HCT116 (cell line): ENCODE measurements at places on chromosomes 6 and 20. TPM values are rescaled to one million over a fixed set of nuclear protein-coding genes. Genes with fewer than 3 reads are reported as not detected.

- no peak for DNase-seq
- H3K4me1 ChIP-seq = no peaks in the 10 kb centered on the region
- no peaks in the 10 kb centered on the region for H3K27me3 ChIP-seq
- H3K27ac ChIP-seq = no peak overlapping the region
- H3K4me3 ChIP-seq = no peak overlapping the region
- H3K36me3 ChIP-seq = no peaks in the 10 kb centered on the region
Observed at GRCh38 chr6:49675816-49676215, 37.5 kb downstream of the CRISP2 start.

GRCh38 chr20:50561379-50562078, 51.3 kb downstream of the PTPN1 start:
- peaks cover 62% of the 10 kb centered on the region for H3K4me1 ChIP-seq
- no peaks in the 10 kb centered on the region for H3K27me3 ChIP-seq
- DNase-seq = peak; percentile 95
- peak overlapping the region; percentile 25; the same call in 1 of the 2 replicates for H3K4me3 ChIP-seq

- no peak for DNase-seq
- H3K27ac ChIP-seq = no peak overlapping the region
- H3K4me3 ChIP-seq = no peak overlapping the region
- peaks cover 15% of the 10 kb centered on the region; the same call in 1 of the 2 replicates for H3K4me1 ChIP-seq
Observed at GRCh38 chr20:32538526-32538939, 46.6 kb downstream of the NOL4L start.

DNA sequence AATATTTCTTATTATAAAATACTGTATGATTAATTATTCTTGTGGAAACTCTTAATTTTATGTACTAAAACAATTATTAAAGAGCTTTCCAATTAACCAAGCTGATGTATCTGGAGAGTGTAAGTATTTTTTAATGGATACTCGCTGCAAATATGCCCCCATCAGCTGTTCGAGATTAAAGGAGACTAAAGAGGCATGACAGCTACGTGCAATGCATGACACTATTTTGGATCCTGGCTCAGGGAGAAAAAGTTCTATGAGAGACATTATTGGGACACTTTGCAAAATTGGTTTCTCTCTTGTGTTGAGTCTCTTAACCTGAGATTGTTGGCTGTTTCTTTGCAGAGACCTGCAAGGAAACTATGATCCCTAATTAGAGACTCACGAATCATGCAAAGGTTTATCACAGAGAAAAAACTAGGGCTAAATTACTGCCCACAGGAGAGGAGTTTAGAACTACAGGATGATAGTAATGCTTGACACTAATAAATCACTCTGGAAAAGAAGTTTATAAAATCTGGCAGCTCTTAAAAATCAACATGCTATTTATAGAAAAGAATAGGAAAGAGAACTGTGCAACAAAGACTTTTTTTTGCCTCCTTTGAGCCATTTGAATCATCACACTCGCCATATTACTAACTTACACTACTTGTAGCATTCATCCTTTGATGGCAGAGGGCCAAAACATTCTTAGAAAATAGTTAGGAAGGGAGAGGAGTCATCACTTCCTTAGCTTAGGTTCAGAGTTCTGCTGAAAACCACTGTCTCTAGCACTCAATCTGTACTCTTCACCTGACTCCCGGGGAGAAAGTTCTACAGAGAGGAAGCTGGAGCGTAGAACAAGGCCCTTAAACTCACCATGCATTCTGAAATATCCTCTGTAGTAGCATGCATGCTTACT, 25.3 kb downstream of the NRN1 start:
- no peak overlapping the region for H3K4me3 ChIP-seq
- no peak for DNase-seq
- no peaks in the 10 kb centered on the region for H3K4me1 ChIP-seq
- H3K27me3 ChIP-seq = no peaks in the 10 kb centered on the region

DNA sequence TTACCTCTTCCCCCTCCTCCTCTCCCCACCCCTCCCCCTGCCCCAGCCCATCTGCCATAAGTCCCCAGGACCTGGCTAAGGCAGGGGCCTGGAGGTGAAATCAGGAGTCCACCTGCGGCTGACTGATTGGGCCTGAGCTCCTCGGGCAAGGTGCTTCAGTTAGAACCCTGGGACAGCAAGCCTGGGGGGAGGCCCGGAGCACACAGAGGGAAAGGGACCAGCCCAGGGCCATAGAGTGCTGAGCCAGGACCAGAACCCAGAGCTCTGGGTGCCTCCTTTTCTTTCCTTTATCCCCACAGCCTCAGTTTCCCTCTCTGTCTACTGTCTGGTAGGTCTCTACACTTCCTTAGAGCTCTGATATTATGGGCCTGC, 35.7 kb upstream of the VEGFA start:
- DNase-seq = no peak
- peaks cover 7% of the 10 kb centered on the region for H3K4me1 ChIP-seq
- H3K27ac ChIP-seq = no peak overlapping the region
- no peaks in the 10 kb centered on the region for H3K27me3 ChIP-seq

DNA sequence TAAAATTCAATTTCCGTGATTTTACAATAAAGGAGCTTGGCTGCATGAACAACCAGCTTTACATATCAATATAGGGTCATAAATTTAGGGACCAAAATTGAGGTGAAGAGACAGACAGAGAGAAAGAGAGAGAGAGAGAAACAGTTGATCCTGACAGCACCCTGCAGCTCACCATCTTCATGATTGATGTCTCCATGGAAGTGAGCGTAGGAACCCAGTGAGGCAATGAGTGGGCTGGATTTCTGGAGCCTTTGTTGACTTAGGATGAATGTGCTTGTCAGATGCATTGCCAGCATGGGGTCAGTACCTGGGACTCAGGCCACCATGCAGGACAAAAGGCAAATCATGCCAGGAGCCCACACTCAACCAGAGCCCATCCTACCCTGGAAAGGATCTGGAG, 165.1 kb upstream of the SYNDIG1 start:
- no peak overlapping the region for H3K4me3 ChIP-seq
- DNase-seq = no peak
- no peaks in the 10 kb centered on the region for H3K4me1 ChIP-seq
- no peaks in the 10 kb centered on the region for H3K36me3 ChIP-seq
- no peak overlapping the region for H3K27ac ChIP-seq
- H3K27me3 ChIP-seq = no peaks in the 10 kb centered on the region

DNA sequence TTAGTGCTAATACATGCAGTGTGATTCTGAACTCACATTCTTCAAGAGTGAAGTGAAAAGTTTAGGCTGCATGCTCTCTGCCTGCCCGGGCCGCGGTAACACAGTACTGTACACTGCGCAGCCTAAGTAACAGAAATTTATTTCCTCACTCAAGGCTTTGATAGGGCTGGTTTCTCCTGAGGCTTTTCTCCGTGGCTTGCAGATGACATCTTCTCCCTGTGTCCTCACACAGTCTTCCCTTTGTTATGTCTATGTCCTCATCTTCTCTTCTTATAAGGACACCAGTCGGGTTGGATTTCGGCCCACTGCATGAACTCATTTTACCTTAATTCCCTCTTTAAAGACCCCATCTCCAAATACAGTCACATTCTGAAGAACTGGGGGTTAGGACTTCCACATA, 51.1 kb upstream of the TMEM170B start:
- no peak for DNase-seq
- no peaks in the 10 kb centered on the region for H3K27me3 ChIP-seq
- H3K4me1 ChIP-seq = no peaks in the 10 kb centered on the region
- no peaks in the 10 kb centered on the region for H3K36me3 ChIP-seq
- no peak overlapping the region for H3K4me3 ChIP-seq

GRCh38 chr20:11807054-11808048, 110.3 kb upstream of the BTBD3 start:
- DNase-seq = no peak
- H3K36me3 ChIP-seq = no peaks in the 10 kb centered on the region
- no peak overlapping the region for H3K27ac ChIP-seq

IRAK1BP1 gene
- 5.4 TPM for total RNA-seq

FOXS1 gene
- not detected for total RNA-seq

CHRNA4 gene
- total RNA-seq = not detected

DNA sequence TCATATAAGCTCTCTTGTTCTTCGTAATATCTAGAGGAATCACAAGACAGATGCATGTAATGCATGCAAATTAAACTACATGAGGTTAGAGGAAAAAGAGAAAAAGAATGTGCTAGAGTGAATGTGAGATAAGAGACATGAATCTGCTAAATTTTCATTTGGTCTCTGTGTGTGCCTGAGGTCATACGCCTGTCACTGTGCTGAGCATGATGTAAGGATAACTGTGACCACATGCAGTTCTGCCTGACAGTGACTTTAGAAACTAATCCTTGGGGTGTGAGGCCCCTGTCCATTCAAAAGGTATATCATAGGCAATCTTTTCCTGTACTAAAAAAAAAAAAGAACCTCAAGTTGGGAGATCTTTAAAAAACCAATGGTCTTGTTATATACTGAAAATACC, 70.6 kb downstream of the SHPRH start:
- H3K27me3 ChIP-seq = no peaks in the 10 kb centered on the region
- H3K36me3 ChIP-seq = no peaks in the 10 kb centered on the region; the same call in 1 of the 2 replicates
- DNase-seq = no peak
- no peak overlapping the region for H3K27ac ChIP-seq
- H3K4me1 ChIP-seq = no peaks in the 10 kb centered on the region
- no peak overlapping the region for H3K4me3 ChIP-seq

- no peaks in the 10 kb centered on the region for H3K36me3 ChIP-seq
- H3K4me3 ChIP-seq = no peak overlapping the region
- H3K4me1 ChIP-seq = no peaks in the 10 kb centered on the region
- H3K27me3 ChIP-seq = no peaks in the 10 kb centered on the region
- no peak for DNase-seq
- H3K27ac ChIP-seq = no peak overlapping the region
Observed at GRCh38 chr6:527989-528673, 128.8 kb downstream of the HUS1B start.

TPX2 gene
- 163 TPM for total RNA-seq

- no peaks in the 10 kb centered on the region for H3K27me3 ChIP-seq
- H3K36me3 ChIP-seq = no peaks in the 10 kb centered on the region
- H3K4me3 ChIP-seq = no peak overlapping the region
- no peak overlapping the region for H3K27ac ChIP-seq
- DNase-seq = no peak
Observed at GRCh38 chr6:166861961-166862286, 94.4 kb downstream of the RNASET2 start.

LAMA4 gene
- total RNA-seq = 2.2 TPM

GRCh38 chr6:20168690-20169089, 43.6 kb downstream of the MBOAT1 start:
- H3K36me3 ChIP-seq = no peaks in the 10 kb centered on the region
- no peaks in the 10 kb centered on the region for H3K27me3 ChIP-seq
- no peak overlapping the region for H3K27ac ChIP-seq
- DNase-seq = no peak

ZNF334 gene
- not detected for total RNA-seq

DNA sequence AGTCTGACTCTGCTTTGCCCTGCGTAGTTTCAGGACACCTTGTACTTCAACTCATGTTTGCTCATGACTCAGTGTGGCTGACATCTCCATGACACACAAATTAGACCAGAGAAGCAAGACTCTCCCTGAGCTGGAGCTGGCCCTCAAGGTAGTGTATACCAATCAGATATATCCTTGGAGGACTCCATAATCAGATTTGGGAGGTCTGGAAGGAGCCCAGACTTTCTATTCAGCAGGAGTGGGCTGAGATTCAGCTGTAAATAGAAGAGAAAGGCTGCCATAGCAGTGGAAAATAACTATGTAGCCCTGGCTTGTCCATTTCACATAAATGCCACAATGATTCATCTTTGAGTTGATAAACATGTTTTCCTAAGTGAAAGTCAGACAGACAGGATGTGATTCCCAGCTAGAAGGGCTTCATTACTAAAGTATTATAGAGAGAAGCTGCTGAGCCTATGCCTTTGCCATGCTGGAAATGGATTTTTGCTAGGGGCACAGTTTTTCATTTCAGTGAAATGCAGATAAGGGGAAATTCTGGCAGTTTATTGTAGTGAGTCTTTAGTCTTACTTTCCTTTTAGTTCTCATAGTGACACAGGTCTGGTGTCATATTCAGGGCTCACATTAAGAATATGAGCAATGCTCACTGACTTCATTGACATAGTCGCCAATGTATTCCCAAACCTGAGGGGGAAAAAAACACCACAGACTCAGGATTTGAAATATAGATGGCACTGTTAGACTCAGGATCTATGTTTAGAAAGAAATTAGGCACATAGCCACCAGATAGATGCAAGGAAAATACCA, 95.3 kb downstream of the CLVS2 start:
- H3K27me3 ChIP-seq = 0 out of 2 replicates have a peak, but pooled peaks cover 10% of the 10 kb centered on the region
- H3K36me3 ChIP-seq = no peaks in the 10 kb centered on the region
- H3K4me3 ChIP-seq = no peak overlapping the region
- DNase-seq = no peak
- H3K4me1 ChIP-seq = no peaks in the 10 kb centered on the region

DNA sequence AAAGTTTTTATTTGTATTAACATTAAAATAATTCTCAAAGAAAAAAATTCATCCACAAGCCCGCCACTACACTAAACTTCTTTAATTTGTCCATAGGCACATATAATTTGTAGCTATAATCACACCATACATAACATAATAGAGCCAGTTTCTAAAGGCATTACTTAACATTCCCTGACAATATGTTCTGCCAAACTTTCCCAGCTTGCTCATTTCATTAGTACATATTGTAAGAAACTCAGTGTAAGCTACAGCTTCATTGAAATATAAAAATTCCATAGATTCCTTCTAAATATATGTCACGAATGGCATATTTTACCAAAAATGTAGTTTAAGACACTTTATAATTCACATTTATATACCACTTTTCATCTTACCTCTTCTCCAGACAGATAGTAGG, 59.3 kb downstream of the MAN1A1 start:
- H3K4me1 ChIP-seq = no peaks in the 10 kb centered on the region
- DNase-seq = no peak
- H3K27ac ChIP-seq = no peak overlapping the region
- no peaks in the 10 kb centered on the region for H3K27me3 ChIP-seq
- H3K36me3 ChIP-seq = peaks cover 14% of the 10 kb centered on the region; the same call in 1 of the 2 replicates

DNA sequence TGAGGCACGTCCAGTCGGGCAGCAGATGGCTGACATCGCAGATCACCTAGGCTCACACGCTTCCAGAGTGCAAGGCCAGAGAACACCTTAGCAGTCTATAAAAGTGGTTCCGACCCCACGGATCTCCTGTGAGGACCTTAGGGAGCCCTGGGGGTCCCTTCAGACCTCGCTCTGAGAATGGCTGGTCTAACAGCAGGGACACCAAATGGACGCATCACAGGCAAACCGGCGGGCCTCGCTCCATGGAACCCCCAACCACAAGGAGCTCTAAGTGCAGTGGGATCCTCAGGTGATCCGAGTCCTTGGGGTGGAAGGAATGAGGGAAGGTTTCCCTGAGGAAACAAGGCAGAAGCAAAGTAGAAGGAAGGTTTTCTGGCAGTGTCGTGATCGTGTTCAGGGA, 135.4 kb downstream of the SMOC2 start:
- no peak overlapping the region for H3K4me3 ChIP-seq
- no peak for DNase-seq
- H3K4me1 ChIP-seq = no peaks in the 10 kb centered on the region
- no peak overlapping the region for H3K27ac ChIP-seq
- H3K27me3 ChIP-seq = no peaks in the 10 kb centered on the region
- H3K36me3 ChIP-seq = no peaks in the 10 kb centered on the region

PKIB gene
- 24.0 TPM for total RNA-seq

ULBP1 gene
- total RNA-seq = 12.4 TPM

TRIM15 gene
- total RNA-seq = 6.5 TPM
